ENCODE measurements at places on chromosomes 4 and X.

DNA sequence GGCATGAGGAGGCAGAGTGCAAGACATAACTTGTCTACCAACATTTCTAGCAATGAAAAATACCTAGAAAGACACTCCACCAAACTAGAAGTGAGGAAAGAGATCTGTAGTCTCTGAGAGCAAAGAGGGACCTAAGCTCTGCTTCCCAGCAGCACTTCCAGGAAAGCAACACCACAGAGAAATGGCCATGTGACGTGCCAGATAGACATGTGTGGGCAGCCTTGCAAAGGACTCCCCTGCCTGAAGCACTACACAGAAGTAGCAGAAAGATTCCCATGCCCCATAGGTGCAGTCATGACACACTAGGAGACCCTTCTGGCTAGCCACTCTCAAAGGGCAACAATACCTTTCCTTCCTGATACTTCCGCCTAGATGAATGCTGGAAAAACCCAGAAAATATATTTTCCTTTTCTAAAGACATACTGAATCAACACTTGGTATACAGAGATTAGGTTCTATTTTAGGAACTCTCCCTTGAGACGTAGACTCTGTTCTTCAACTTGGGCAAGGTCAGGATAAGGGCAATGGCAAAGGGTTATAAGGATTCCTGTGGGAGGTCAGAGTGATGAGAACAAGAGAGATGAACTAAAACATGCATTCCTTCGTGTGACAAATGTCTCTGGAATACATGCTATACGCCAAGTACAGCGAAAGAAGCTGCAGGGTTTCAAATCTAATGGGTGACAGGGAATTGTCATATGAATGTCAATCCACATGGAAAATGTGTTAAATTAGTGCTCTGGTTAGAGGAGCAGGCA, 187.5 kb upstream of the ETNPPL start:
- no peak for DNase-seq

GRCh38 chrX:54178100-54178940, 4.7 kb downstream of the FAM120C start:
- no peak for DNase-seq

DNA sequence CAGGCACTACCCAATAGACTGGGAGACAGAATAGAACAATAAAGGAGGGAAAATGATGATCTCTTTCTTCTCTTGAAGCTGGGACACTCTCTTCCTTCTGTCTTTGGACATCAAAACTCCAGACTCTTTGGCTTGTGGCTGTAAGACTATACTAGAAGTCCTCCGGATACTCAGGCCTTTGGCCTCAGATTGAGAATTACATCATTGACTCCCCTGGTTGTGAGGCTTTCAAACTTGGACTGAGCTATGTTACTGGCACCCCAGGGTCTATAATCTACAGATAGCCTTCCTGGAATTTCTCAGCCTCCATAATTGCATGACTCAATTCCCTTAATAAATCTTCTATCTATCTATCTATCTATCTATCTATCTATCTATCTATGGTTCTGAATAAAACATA, 294.2 kb upstream of the CT83 start:
- no peak for DNase-seq

DNA sequence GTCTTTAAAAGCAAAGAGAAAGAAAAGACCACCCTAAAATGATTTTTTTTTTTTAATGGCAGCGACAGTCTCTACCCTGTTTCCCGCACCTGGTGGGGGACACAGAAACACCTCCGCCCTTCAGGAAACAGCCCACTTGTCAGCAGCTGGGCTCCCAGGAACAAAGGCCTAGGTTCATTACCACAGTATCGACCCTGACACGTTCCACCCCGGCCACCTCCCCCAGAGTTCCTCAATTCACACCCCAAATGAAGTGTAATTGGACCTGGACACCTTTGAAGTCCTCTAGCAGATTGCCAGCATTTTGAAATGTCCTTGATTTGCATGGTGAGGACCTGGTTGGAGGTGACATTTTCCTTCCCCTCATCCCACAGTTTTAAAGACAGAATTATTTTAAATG, 175.0 kb upstream of the BCOR start:
- DNase-seq = no peak

- no peak for DNase-seq
Observed at GRCh38 chr4:114358901-114359300, 239.7 kb upstream of the UGT8 start.

DNA sequence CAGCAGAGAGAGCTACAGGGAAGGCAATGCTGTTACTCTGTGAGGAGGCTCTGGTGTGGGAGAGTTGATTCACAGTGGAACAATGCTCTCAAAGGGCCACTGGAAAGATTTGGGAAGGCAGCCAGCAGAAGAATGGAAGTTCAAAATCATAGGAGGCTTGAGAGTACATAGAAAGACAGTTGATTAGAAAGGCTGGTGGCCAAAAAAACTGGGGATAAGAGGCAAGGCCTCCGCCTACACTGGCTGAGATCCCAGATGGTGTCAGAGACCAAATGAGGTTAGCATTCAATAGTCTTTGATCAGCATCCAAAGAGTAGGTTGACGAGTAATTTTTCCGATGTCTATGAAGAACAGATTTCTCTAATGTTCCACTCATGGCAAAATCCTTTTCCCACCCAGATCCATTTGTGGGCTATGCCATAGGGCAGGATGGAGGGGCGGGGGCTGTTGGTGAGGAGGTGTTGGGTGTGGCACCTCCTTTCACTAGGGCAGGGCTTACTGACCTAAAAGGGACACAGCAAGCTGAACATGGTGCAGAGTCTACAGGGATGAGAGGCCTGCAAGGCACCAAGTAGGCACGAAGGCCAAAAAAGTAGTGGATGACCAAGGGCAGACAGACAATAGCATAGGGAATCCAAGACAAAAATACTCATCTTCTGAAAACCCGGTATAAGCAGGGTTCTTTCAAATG, 15.1 kb downstream of the TEC start:
- no peak for DNase-seq

- peak; percentile 11 for DNase-seq
Observed at GRCh38 chrX:45849261-45849862, 648.7 kb upstream of the DIPK2B start.

DNA sequence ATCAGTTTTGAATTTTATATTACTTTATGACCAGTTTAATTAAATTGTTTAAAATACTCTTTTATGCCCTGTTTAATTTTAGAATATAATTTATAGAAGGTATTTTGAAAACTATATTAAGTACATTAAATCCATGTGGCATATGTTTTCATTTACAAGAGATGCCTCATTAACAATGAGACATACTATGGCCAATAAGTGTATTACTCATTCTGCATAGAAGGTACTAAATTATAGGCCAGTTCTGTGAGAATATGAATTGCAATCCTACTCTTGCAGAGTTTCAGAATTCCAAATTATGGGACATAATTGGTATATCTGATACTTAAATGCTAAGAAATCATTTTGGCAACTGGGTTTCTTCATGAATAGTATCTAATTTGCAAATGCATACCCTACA, 951.1 kb downstream of the FAT4 start:
- no peak for DNase-seq

DNA sequence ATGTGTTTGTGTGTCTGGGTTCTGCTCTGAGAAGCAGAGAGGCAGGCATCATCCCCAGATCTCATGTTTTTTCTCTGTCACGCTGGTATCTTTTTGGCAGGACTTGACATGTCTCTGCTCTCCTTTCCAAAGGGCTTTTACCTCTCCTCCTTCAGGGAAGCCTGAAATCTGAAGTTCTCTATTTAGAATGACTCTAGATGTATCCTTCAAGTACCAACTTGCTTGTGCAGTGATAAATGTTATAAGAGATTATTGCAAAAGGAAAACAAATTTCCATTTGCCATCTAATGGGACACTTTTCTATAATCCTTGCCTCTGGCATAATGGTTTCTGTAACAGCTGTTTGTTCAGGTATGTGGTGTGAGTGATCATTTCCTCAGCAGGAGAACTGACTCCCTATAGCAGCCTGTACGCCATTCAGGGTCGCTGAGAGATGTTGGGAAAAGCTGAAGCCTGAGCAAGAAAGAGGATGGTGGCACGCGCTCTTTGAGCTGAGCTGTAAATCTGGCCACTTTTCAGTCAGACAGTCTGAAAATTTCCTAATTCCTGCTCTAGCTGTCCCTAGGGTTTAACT, 72.5 kb downstream of the CNGA2 start:
- no peak for DNase-seq

GRCh38 chrX:108186811-108187210, 95.2 kb downstream of the ATG4A start:
- no peak for DNase-seq

GRCh38 chr4:139920486-139921002, 233.4 kb downstream of the MAML3 start:
- no peak for DNase-seq

GRCh38 chrX:41265615-41266014, 68.3 kb upstream of the DDX3X start:
- DNase-seq = no peak

DNA sequence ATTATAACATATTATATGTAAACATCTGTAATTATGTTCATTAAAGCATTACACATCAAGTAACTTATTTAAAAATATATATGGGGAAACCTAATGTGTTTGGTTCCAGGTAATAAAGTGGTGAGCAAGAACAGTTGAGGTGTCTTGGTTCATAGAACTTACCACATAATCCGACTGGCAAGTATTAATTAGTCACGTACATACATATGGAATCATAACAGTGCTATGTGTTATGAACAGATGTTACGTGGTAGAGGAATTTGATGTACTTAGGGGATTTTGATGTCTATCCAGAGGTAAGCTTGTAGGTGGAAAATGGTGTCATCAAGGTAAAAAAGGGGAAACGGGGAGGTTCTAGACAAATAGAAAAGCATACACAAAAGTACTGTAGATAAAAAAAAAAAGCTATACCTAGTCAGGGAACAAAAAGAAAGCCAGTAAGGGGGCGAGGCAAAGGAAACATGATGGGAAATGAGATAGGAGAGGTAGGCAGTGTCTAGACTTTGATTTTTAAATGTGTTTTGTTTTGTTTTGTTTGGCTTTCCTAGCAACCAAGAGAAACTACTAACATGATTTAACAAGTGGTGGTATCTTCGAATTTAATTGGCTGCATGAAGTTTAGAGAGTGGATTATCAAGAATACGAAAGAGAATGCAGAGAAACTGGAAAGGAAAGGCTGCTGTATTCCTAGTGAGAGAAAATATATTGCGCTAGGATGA, 12.6 kb downstream of the DMD start:
- DNase-seq = no peak

- no peak for DNase-seq
Observed at GRCh38 chr4:2443956-2444740, 24.8 kb upstream of the RNF4 start.

DNA sequence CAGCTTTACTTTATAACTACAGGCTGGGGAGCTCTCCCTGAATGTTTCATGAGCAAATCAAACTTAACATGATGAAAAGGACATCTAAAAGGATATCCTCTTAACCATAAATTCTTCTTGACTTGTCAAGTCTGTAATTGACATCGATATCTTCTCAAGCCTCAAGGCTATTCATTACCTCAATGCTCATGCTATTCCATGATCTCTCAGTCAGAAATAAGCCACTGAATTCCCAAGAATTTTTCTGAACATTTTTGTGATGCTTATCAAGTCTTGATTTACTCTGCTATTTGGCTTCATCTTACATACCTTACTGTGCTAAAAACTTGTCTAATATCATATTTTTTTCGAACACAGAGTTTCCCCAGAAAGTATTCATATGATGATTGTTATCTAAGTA, 433.4 kb downstream of the PDGFC start:
- no peak for DNase-seq

DNA sequence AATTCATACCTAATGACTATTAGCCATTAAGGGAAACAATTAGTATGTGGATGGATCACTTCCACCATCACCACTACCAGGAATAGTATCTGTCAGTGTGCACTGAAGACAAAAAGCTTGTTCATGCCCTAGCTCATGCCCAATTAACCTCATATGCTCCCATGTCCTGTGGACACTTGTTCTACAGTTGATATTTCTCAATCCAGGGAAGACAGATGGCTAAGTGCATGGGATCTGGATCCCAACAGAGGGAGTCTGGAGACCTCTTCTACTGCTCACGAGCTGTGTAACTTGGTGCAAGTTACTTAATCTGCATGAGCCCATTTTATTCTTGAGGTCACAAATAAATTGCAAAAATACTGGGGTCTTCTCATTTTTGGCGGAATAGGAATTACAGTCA, 23.7 kb downstream of the AMOT start:
- DNase-seq = no peak

- no peak for DNase-seq
Observed at GRCh38 chr4:97105347-97106099, 1037.8 kb downstream of the STPG2 start.

DNA sequence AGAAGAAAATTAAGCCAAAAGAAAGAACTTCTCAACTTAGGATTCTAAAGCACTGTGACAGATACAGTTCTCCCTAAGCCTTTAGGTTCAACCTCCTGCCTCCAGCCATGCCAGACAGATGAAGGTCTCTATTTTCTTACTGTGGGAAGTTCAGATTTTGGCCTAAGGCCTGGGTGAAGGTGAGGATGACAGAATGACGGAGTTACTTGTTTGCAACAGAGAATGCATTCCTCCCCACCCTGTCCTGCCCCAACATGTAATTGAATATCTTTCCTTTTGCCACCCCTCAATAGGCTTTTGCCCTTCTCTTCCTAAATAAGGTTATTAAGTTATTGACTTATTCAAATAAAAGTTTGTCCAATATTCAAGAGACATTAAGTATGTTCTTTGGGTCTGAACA, 25.6 kb downstream of the SLC16A2 start:
- DNase-seq = no peak

- no peak for DNase-seq
Observed at GRCh38 chr4:61245069-61245714, 45.1 kb downstream of the ADGRL3 start.

DNA sequence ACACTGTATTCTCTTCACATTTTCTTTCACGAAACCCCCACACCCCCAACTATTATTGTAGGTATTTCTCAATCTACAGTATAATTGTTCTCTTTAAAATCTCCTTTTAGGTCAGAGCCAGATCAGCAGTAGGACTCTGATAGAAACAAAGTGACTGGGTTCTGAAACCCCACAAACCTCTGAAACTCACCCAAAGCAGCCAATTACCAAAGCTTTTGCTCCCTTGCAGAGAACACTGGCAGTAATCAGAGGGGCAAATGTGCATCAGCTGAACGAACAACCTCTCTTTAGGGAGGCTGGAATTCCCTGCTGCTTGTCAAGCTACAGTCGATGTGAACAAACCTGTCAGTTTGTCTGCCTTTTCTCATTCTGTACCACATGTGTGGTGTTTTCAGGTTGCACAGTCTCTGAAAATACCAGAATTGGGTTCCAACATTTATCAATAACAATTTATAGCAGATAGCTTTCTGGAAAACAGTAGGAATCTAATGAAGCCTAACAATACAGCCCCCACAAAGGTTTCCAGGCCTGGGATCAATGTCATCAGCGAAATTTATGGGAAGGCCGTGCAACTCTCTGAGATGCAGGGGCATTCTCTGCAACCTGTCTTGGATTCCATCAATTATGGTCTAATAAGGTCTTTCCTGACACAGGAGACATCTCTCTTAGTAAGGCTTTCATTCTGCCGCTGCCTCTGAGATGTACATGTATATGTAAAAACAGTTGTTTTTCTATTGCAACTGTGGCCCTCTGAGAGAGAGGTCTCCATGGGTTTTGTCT, 395.9 kb downstream of the GPAT3 start:
- no peak for DNase-seq

GRCh38 chr4:182454440-182455013, 211.3 kb downstream of the TENM3 start:
- DNase-seq = no peak

GRCh38 chrX:46681849-46682248, 77.1 kb downstream of the SLC9A7 start:
- DNase-seq = no peak

All from NCI-H748 treated with DMSO at 0.1 percent for 48 hours (cell line).